Body of pancreas (tissue), 4 donors: ENCODE measurements at places on chromosomes 12 and 14. TPM values are rescaled to one million over a fixed set of nuclear protein-coding genes. Genes with fewer than 3 reads are reported as not detected.

Gene AEBP2
- total RNA-seq = 25.7 TPM

DNA sequence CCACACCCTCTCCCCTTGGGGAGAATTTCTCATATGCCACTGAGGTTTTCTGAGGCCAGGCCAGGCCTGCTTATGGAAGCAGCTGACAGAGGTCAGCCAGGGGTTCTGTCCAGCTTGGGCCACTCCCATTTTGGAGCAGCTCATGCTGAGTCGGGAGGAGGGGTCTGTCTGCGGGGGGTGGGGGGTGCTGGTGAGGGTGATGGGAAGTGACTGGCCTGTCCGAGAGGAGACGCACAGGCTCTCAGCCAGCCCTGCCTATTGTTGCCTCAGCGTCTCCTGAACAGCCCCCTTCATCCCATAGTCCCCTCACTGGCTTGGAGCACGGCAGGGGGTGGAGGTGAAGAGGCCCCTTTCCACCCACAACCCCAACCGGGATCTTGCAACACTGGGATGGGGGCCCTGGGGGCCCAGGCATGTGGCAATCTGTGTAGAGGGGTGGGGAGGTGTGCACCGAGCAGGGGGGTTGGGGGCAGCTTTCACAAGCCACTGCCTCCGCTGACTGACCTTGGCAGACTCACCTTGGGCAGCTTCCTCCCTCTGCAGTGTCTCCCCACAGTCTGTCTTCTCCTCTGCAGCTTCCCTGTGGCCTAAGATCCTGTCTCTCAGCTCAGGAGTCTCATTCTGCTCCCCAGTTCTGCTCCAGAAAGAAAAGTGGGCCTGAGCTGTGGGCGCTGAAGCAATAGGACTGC, 5.5 kb downstream of the CEBPE start:
- no peak overlapping the region for H3K27ac ChIP-seq
- H3K4me3 ChIP-seq = no peak overlapping the region
- DNase-seq = no peak
- no peaks in the 10 kb centered on the region for H3K36me3 ChIP-seq
- H3K27me3 ChIP-seq = no peaks in the 10 kb centered on the region
- H3K4me1 ChIP-seq = no peaks in the 10 kb centered on the region

DNA sequence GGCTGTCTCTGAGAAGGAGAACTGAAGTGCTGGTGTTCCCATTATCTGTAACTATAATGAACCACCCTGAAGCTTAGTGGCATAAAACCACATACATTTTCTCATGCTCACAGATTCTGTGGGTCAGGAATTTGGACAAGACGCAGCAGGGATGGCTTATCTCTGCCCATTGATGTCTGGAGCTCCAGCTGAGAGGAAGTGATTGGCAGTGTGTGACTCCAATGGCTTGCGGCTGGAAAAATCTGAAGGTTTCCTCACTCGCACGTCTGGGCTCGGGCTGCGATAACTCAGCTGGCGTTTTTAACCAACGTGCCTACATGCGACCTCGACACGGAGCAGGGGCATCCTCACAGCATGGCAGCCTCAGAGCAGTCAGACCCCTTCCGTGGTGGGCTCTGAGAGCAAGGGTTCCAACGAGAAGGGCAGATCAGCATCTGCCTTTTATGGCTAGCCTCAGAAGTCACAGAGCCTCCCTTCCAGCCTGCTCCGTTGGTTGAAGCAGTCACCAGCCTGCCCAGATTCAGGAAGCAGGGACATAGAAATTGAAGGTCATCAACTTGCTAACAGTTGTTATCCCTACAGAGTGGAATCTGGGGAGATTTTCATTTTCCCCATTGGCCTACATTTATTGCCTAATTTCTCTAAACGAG, 143.3 kb upstream of the BCL2L14 start:
- no peak overlapping the region for H3K4me3 ChIP-seq
- no peak overlapping the region for H3K27ac ChIP-seq
- H3K36me3 ChIP-seq = no peaks in the 10 kb centered on the region
- no peaks in the 10 kb centered on the region for H3K4me1 ChIP-seq

DNA sequence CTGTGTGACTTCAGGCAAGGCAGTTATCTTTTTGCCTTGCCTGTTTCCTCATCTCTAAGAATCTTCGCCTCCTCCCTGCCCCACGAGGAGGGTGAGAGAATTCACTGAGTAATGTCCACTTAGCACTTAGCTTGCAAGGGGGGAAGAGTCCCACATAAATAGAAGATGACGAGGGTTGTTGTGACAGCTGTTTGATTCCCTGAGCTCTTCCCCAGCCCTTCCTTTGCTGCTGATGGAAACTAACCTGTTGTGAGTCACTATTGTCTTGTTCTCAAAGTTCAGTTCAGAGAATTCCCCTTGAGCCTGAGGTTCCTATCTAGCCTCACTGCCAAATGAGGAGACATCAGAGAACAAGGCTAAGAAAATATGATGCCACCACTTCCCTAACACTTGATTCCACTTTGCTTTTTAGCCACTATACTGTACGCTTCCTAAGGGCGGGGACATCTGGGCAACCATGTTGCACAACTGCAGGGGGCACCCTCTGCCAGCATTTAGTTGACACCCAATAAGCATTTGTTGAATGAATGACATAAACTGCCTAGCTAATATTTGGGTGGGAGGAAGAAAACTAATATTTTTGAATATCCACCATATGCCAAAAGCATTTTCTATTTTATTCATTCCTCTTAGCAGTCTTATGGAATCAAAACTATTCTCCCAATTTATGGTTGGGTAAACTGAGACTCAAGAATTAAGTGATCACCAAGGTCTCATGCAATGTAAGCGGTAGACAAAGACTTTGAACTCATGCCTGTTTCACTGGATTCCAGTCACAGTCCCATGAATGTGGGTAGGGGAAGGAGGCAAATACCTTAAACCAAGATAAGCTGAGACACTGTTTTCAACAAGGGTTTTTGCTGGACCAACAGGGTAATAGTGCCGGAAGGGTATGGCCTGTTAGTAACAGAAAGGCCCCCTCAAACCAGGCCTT, 77.6 kb downstream of the ZFP36L1 start:
- H3K27ac ChIP-seq = no peak overlapping the region
- DNase-seq = no peak
- no peaks in the 10 kb centered on the region for H3K36me3 ChIP-seq
- no peaks in the 10 kb centered on the region for H3K4me1 ChIP-seq

Gene TAS2R10
- total RNA-seq = not detected

GRCh38 chr12:275812-276211, 13.2 kb upstream of the SLC6A13 start:
- DNase-seq = no peak
- H3K4me1 ChIP-seq = no peaks in the 10 kb centered on the region
- H3K36me3 ChIP-seq = peaks cover 2% of the 10 kb centered on the region
- H3K27me3 ChIP-seq = no peaks in the 10 kb centered on the region

DNA sequence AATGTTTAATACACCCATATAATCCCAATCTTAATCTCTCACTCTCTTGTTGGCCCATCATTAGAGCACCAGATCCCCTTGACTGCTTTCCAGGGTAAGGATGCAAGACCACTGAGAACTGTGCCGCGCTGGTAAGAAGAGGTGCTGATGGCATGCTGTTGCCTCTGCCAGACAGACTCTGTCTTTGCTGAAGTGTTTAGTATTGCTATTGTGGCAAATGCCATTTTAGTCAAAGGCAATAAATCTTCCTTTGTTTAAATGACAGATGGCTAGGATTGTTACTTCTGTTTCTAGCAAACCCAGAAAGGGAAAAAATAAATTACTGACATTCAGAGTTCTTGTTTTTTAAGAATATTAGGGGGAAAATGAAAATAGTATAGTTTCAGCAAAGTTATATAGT, 152.3 kb downstream of the MON2 start:
- H3K27me3 ChIP-seq = no peaks in the 10 kb centered on the region
- H3K36me3 ChIP-seq = no peaks in the 10 kb centered on the region
- no peaks in the 10 kb centered on the region for H3K4me1 ChIP-seq
- H3K4me3 ChIP-seq = no peak overlapping the region
- H3K27ac ChIP-seq = no peak overlapping the region

Gene HOXC10
- total RNA-seq = not detected

DNA sequence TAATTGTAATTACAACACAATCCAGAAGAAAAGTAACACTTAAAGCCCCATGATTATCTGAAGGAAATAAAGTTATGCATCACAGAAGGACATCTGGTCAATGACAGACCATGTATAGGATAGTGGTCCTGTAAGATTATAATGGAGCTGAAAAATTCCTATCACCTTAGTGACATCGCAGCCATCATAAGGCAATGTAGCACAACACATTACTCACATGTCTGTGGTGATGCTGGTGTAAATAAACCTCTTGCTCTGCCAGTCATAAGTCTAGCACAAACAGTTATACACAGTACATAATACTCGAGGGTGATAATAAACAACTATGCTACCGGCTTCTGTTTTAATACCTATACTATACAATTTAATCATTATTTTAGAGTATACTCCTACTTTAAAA, 11.2 kb downstream of the ATG2B start:
- H3K4me1 ChIP-seq = peaks cover 8% of the 10 kb centered on the region
- no peak overlapping the region for H3K27ac ChIP-seq
- no peaks in the 10 kb centered on the region for H3K36me3 ChIP-seq
- no peaks in the 10 kb centered on the region for H3K27me3 ChIP-seq
- H3K4me3 ChIP-seq = no peak overlapping the region
- DNase-seq = no peak

Gene GLIPR1L2
- 1.6 TPM for total RNA-seq

DNA sequence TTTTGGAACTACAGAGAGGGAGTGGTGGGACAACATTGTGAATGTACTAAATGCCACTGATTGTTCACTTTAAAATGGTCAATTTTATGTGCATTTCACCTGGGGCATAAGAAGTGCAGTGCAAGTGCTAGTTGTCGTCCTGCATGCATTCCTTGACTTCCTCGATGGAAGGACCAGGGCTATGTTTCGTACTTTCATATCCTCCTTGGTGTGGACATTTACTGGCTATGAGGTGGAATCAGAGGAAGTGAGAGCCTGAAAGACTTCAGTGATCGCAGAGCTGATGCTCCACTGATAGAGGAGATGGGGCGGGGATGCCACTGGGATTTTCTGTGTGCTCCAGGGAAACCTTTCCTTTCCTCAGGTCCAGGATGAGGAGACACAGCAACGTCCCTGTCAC, 54.1 kb upstream of the DDX11 start:
- H3K4me1 ChIP-seq = no peaks in the 10 kb centered on the region
- H3K36me3 ChIP-seq = no peaks in the 10 kb centered on the region
- DNase-seq = no peak
- H3K4me3 ChIP-seq = no peak overlapping the region

- H3K4me3 ChIP-seq = no peak overlapping the region
- H3K27me3 ChIP-seq = no peaks in the 10 kb centered on the region
- DNase-seq = no peak
- H3K4me1 ChIP-seq = peaks cover 8% of the 10 kb centered on the region
- no peaks in the 10 kb centered on the region for H3K36me3 ChIP-seq
- no peak overlapping the region for H3K27ac ChIP-seq
Measured at GRCh38 chr12:92370828-92371227, 225.2 kb upstream of the BTG1 start.

DNA sequence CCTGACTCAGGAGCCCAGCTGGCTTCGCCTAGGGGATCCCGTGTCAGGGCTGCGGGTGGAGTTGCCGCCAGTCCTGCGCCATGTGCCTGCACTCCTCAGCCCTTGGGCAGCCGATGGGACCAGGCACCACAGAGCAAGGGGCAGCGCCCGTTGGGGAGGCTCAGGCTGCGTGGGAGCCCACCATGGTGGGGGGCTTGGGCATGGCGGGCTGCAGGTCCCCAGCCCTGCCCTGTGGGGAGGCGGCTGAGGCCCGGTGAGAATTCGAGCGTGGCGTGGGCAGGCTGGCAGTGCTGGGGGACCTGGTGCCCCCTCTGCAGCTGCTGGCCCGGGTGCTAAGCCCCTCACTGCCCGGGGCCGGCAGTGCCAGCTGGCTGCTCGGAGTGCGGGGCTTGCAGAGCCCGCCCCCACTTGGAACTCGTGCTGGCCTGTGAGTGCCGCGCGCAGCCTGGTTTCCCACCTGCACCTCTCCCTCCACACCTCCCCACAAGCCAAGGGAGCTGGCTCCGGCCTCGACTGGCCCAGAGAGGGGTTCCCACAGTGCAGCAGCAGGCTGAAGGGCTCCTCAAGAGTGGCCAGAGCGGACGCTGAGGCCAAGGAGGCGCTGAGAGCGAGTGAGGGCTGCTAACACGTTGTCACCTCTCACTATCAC, 135.1 kb upstream of the SEL1L start:
- no peak overlapping the region for H3K27ac ChIP-seq
- no peaks in the 10 kb centered on the region for H3K27me3 ChIP-seq
- no peaks in the 10 kb centered on the region for H3K4me1 ChIP-seq
- no peaks in the 10 kb centered on the region for H3K36me3 ChIP-seq
- H3K4me3 ChIP-seq = no peak overlapping the region

DNA sequence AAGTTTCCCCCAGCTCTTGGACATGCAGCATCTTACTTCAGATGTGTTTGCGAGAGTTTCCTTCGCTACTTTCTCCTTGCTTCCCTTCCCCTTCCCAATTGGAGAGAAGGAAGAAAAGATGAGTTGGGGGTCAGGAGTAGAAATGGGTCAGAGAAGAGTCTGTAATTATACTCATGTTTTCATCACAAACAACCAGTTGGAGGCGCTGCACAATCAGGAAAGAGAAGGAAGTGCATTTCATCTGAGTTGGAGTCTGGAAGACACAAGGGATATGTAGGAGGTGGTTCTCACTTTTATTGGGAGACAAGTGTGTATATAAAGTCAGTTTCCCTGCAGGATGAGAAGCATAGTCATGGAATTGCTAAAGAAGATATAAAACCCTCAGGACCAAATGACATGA, 31.3 kb upstream of the VSX2 start:
- no peak overlapping the region for H3K27ac ChIP-seq
- no peak overlapping the region for H3K4me3 ChIP-seq
- no peak for DNase-seq

DNA sequence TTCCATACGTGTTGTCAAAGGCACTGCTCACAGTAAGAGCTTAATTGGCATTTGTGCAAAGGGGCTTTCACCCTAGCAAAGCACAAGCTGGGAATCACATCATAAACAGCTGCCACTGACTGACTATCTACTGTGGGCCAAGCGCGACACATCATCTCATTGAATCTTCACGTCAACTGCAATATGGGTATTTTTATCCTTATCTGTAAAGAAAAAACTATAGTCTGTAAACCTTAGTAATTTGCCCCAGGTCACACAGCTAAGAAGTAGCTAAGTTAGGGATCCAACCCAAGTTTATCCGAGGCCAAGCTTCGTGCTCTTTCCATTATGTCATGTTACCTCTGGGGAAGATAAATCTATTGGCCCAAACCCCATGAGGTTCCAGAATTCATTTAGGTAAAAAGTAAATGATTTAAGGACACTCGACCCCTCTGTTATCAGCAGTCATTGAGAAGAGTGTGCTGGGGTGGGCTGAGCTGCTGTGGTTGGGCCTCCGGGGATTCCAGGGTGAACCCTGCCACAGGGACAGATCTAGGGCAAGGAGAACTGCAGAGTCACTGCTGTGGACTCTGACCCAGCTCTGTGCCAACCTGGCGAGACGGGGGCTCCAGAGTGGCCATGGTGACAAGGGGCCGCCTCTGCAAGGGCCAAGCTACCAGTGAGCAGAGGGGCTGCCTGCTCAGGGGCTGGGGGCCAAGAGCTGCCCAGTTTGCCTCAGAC, 27.6 kb downstream of the NCKAP5L start:
- H3K27me3 ChIP-seq = no peaks in the 10 kb centered on the region
- H3K4me1 ChIP-seq = no peaks in the 10 kb centered on the region
- H3K36me3 ChIP-seq = no peaks in the 10 kb centered on the region
- H3K4me3 ChIP-seq = no peak overlapping the region
- H3K27ac ChIP-seq = no peak overlapping the region

GRCh38 chr12:121087467-121088194, 45.0 kb upstream of the P2RX7 start:
- no peak overlapping the region for H3K4me3 ChIP-seq
- no peaks in the 10 kb centered on the region for H3K36me3 ChIP-seq
- H3K27ac ChIP-seq = no peak overlapping the region
- no peak for DNase-seq
- no peaks in the 10 kb centered on the region for H3K27me3 ChIP-seq
